ENCODE measurements at places on chromosomes 5 and 9. TPM values are rescaled to one million over a fixed set of nuclear protein-coding genes. Genes with fewer than 3 reads are reported as not detected.

The NR2F1-AS1 gene
- total RNA-seq: not detected

The INSL6 gene
- total RNA-seq: not detected

The WDR38 gene
- total RNA-seq: not detected

The PTGES2 gene
- 57.7 TPM for total RNA-seq

The POLR3G gene
- total RNA-seq: 5.8 TPM

The NIM1K gene
- 0.61 TPM for total RNA-seq

The CARTPT gene
- not detected for total RNA-seq

The ECM2 gene
- total RNA-seq: not detected

The SMC5 gene
- total RNA-seq: 36.9 TPM

The NPR3 gene
- not detected for total RNA-seq

The HAPLN1 gene
- not detected for total RNA-seq

The PCDHB8 gene
- not detected for total RNA-seq

The ANKRD18A gene
- 0.11 TPM for total RNA-seq

The STING1 gene
- 67.4 TPM for total RNA-seq
